ENCODE measurements at places on chromosomes 5 and 9.

GRCh38 chr5:110177729-110178128 is 488.0 kb downstream of the MAN2A1 start:
- no peak for DNase-seq

GRCh38 chr5:150082374-150082773 is 4.0 kb downstream of the CSF1R start:
- no peak for DNase-seq

- no peak for DNase-seq
Observed at GRCh38 chr5:103033696-103034095, 86.2 kb downstream of the GIN1 start.

DNA sequence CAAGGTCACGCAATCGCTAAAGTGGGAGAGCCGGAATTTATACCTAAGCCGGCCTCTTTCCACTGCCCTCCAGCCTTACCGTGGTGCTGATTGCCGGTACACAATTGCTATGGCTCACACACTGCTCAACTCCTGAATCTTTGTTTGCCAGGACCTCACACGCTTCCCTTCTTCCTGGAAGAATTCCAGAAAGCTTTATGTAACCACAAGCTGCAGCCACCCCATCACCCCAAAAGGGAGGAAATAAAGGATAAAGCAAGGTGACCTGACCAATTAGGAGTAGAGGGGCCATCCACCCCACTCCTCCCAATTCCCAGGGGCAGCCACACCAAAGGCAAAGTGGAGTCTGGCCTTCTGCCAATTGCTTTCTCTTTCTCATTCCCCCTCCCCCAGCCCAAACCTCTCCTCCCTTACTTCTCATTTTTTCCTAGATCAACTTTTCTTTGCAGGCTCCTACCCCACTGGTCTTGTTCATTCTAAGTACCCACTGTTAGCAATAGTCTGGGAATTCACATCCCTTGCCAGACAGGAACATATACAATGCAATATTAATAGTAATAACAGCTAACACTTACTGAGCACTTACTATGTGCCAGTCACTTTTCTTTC is 18.0 kb upstream of the CDC23 start:
- DNase-seq = no peak

DNA sequence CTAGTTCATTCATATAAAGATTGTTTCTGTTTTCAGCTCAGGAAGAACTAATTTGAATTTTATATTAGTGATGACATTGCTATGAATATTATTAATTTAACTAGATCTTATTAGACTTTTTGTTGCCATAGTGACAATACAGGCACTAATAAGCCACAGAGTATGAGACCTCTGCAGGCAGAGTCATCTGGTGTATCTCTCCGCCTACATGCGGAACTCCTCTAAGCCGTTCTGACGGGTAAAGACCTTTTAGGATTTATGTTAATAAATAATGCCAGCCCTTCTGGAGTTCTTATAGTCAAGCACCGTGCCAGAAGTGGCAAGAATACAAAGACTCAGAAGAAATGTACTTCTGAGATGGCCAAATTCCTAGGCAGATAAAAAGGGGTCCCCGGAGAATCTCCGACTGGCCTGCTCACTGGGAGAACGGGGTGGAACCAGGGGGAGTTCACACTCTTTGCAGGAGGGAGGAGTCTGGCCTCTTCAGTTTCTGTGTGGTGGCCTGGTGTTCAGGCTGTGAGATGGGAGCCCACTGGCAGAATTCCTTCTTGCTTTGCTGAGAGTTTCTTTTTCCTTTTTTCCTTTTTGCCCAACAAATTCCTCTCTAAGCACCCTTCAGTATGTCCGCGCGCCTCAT is 85.1 kb upstream of the IL12B start:
- DNase-seq = no peak

GRCh38 chr9:113461285-113461684 is 2.2 kb upstream of the RGS3 start:
- DNase-seq = no peak

DNA sequence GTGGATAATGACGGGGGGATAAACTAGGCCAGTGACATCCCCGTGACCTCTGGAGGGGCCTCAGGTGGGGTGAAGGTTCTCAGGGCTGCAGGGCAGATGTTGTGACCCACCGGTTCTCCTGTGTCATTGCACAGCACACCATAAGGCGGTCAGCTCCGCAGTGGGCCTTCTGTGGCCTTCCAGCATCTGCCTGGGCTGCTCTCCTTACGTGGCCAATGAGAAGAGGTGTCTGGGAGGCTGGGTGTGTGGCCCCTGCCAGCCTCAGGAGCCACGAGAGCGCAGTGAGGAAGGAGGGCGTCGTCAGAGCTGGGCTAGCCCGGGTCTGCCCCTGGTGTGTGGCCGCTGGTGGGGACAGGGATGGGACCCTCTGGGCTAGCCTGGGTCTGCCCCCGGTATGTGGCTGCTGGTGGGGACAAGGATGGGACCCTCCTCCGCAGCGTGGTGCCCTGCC is 48.7 kb downstream of the COL5A1 start:
- no peak for DNase-seq

GRCh38 chr5:94751460-94751859 is 133.0 kb downstream of the SLF1 start:
- DNase-seq = no peak

DNA sequence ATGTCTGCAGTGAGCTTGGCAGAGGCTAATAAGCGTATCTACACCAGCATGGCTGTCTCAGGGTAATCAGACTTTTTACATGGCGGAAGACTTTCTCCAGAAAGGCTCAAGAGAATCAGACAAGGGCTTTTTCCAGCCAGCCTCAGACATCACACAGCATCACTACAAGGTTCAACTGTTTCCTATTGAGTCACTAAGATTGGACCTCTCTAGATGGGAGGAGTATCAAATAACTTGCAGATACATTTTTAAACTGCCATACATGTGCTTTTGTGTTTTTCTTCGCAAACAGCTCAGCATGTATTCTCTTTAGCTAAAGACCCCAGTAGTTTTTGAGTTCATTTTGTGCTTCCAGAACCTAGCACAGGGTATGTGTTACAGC is 22.9 kb upstream of the PIK3R1 start:
- no peak for DNase-seq

GRCh38 chr9:129341987-129342348 is 163.9 kb upstream of the IER5L start:
- no peak for DNase-seq
